ENCODE measurements at places on chromosomes 11 and 22.

DNA sequence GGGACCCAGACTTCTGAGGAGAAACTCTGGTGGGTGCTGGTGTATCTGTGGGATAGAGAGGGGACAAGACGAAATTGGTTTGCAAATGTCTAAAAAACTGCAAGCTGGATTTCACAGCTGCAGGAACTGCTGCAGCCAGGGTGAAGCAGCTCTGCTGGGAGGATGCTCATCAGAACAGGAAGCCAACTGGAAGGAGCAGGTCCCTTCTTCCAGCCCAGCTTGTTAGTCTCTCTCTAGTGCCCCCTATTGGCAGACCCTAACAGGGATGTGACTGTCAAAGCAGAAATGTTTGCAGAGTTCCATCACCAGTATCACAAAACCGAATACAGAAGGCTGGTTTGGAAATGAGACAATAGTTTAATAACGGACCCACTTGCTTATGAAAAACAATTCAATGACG, 74.8 kb upstream of the SLC22A12 start:
- DNase-seq = peak; percentile 6

DNA sequence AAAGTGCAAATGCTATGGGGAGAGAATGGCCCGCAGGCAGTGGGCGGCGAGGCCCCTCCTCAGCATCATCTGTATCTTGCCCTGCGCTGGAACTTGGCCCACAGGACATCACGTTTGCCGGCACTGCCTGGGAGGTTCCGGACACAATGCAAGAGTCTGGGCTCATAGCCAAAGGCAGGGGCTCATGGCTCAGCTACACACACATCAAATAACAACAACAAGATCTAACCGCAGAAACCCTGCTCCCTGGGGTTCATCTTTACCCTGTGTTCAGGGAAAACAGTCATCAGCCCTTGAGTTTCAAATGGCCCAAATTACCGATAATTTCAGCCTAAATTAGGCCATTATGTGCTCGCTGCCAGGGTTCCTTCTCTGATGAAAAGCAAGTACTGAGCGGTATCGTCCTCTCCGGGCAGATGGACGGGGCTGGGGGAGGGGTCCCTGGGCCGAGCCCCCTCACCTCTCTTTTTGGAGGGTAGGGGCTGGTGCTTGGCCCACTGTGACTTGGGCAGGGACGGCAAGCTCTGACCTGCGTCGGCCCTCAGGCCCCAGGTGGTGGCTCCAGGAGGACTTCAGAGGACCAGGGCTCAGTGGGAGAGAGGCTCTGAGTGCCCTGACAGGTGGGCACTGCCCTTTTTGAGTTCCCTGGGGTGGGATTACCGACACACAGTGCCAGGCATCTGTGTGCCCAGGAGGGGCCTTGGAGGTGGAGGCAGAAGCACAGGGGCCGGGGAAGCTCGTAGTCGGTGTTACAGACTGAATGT, 25.0 kb upstream of the GAL start:
- no peak for DNase-seq

DNA sequence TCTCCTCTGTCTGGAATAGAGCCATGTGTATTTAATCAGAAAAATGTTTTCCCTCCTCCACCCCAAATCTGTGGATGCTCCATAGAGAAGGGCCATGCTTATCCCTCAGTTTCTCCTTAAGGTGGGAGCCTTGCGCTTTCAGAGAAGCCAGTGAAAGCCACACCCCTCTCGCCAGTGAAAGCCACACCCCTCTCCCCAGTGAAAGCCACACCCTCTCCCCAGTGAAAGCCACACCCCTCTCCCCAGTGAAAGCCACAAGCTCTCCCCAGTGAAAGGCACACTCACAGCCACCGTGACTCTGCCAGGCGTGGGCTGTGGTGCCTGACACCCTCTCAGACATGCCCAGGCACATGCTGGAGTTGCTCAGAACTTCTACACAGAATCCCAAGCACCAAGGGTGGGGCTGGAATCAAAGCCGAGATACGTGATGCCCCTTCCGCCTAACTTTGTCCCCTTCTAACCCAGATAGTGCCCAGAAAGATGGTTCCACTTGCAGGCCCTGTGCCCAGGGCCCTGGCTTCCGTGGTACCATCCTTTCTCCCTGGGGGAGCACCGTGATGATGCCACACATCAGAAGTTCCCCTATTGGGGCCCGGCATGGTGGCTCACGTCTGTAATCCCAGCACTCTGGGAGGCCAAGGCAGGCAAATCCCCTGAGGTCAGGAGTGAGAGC, 16.5 kb upstream of the PRR5 start:
- peak; percentile 92 for DNase-seq

- no peak for DNase-seq
Measured at GRCh38 chr11:133940034-133940433, 16.7 kb downstream of the IGSF9B start.

GRCh38 chr11:132992838-132993631, 539.3 kb downstream of the OPCML start:
- DNase-seq = no peak

GRCh38 chr11:11436715-11437313, 83.8 kb upstream of the CSNK2A3 start:
- DNase-seq = no peak

DNA sequence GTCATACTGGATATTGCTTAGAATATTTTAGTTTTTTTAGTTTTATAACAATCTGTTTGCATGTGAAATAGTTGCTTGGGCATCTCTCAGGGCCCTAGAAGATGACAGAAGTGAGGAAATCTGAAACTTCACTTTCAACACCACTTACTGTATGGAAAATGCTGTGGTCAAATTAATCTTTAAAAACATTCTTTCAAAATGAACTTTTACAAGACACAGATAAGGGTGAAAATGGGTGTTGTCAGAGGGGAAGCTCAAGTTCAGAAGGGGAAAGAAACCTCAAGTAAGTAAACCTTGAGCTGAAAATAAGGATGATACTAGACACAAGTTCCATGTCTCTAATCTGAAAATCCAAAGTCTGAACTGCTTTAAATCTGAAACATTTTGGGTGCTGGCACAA, 1840.1 kb upstream of the RAG2 start:
- DNase-seq = no peak

- DNase-seq = no peak
Measured at GRCh38 chr11:70368961-70369360, 29.4 kb upstream of the CTTN start.

- DNase-seq = no peak
Measured at GRCh38 chr22:37144180-37144554, 5.5 kb downstream of the IL2RB start.

- no peak for DNase-seq
Measured at GRCh38 chr11:8342821-8343681, 79.4 kb upstream of the LMO1 start.

DNA sequence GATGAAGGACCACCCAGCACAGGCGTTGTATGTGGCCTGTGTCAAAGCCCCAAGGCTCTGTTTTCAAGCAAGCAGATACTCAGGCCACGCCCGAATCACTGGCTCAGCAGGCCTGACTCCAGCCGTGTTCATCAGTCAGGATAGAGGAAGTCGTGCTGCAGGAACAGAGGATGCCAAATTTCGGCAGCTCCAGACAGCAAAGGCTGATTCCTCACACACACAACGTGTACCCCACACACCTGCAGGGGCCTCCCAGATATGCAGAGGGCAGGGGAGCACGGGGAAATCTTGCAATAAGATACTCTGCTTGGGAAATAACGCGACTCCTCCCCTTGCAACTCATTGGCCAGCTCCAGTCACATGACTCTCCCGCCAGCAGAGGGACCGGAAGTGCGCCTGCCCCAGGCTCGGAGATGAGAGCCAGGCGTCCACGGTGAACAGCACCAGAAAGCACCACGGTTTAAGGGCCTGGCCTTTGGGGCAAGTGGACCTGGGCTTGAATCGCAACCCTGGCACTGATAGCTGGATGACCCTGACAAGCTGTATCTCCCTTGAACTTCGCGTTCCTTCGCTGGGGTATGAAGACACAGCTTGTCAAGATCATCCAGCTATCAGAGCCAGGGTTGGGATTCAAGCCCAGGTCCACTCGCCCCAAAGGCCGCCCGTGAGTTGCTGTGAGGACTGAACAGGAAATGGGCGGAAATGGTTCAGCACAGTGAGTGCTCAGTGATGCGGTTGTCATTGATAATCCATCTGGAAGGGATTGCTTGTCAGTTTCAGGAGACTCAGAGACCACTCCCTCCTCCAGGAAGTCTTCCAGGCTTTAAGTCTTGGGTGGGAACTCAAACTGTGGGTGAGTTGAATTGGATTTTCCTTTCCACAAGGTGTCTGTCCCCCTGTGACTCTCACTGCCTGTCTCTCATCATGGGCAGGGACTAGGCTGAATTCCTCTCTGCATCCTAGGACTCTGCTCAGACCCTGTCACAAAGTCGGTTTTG, 88.5 kb downstream of the MYEOV start:
- DNase-seq = peak; percentile 22

DNA sequence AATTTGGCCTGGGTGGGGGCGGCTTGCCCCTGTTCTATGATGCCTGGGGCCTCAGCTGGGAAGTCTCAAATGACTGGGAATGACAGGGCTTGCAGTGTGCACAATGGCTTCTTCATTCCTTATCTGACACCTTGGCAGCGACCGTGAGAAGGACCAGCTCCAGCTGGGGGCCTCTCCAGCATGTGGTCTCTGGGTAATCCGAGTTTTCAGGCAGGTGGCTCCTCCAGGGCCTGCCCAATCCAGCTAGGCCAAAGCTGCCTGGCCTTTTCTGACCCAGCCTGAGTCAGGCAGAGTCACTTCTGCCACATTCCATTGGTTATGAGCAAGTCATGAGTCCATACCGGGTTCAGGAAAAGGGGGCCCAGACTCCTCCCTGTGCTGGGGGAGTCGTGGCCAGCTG, 646.0 kb downstream of the OPCML start:
- no peak for DNase-seq

DNA sequence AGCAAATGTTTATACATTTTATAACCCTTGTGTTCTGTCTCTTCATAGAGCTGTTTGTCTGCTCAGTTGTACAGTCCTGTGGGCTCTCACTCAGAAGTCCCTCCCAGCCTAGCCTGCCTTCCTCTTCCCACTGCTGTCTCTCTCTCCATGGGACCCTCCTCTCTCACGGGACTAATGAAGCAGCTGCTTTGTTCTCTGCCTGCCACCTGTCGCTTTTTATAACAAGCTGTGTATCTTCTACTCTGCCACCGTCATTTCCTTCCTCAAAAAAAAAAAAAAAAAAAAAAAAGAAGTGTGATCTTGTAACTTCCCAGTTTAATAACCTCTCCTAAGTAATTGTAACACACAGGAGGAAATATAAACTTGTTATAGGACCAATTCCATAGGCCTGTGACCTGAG, 92.2 kb upstream of the ALKBH3 start:
- no peak for DNase-seq

DNA sequence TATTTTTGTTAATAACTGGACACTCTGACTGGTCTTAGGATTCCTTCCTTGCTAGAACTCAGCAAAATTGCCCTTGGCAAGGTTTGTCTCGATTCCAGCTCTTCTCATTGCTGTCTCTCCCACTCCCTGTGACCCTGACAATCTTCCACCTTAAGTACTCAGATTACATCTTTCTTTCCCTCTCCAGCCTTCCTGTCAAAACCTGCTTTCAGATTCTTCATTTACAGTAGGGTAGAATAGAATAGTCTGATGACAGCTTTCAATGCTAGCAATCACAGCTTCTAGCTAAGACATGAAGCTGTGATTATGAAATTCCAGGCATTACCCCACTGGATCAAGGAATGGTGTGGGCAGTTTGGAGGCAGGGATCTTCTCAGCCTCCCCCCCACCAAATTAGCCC, 39.2 kb upstream of the LMO2 start:
- no peak for DNase-seq

DNA sequence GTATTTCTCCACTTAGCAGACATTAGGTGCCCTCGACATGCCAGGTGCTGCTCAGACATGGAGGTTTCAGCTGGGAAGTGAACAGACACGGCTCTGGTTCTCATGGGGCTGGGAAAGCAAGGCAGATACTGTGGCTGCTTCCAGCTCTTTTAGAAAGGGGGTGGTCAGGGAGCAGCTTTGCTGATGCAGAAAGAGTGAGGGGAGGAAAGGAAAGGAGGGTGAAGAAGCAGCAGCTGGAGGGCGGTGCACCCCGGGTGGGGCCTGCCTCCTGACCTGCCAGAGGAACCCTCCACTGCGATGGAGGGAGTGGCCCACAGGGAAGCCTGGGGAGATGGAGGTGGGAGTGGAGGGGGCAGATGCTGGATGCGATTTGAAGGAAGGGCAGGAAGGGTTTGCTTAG, 76.8 kb downstream of the MORC2 start:
- DNase-seq = no peak
